ENCODE measurements at places on chromosomes 16 and 17.

DNA sequence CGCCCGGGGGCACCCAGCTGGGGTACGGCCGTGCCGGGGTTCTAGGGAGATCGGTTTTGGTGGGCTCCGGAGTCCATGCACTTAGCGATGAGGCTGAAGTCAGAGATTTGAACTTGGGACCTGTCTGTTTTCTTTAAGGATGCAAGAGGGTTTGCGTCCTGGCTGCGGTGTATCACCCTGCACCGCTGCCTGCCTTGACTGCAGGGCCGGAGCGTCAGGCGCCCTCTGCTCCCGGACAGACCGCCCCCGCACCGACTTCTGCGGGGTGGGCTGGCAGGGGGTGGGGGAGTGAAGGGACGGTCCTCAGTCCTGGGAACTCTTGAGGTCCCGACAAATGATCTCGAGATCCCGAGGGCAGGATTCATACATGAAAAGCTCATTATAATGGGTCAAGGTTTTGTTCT is 701 bp downstream of the PDP2 start:
- DNase-seq, result no peak

- no peak for DNase-seq
These were observed 519 bp downstream of the ST6GALNAC2 start for GRCh38 chr17:76585033-76585648.

- DNase-seq, result no peak
These were observed 6.5 kb downstream of the CBX2 start for GRCh38 chr17:79784353-79785016.

GRCh38 chr16:58624209-58624608 is 5.4 kb downstream of the CNOT1 start:
- no peak for DNase-seq

DNA sequence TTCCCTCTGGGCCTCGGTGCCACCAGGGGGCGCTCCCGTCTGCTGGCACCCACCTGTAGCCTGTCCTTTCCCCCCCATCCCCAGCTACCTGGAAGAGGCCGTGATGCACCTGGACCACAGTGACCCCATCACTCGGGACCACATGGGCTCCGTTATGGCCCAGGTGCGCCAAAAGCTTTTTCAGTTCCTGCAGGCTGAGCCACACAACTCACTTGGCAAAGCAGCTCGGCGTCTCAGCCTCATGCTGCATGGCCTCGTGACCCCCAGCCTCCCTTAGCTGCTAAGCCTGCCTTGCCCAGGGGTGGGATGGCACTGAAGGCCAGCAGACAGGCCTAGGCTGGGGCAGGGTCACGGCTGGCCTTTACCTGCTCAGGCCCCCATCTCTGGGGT is 818 bp upstream of the NRN1L start:
- no peak for DNase-seq

GRCh38 chr17:72343911-72344310 is 223.1 kb downstream of the SOX9 start:
- DNase-seq, result no peak

GRCh38 chr16:11236461-11237254 is 19.3 kb downstream of the SOCS1 start:
- no peak for DNase-seq

- no peak for DNase-seq
These were observed 30.2 kb downstream of the XPO6 start for GRCh38 chr16:28181515-28181914.

- no peak for DNase-seq
These were observed 66.5 kb downstream of the RBFOX3 start for GRCh38 chr17:79544142-79544914.

DNA sequence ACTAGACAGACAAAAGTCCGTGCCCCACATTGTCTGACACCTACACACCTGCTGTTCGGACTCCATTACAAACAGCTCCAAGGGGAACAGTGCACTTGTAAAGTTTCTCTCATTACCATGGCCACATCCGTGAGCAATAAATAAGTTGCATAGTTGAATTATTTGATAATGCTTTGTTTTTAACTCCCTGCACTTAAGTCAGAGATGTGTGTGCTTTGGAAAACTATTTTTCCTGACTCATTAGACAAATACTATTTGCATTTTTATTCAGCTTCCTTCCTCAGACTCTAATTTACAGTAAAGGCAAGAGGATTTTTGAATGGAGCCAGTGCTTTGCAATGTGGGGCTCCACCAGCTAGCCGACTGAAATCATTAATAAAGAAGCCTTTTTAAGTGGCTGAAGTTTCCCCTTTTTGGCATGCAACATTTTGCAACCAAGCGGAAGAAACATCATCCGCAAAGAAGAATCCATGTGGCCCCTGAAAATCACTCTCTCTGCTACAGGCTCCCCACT is 6.5 kb upstream of the CCL2 start:
- no peak for DNase-seq
